Stimulated activated naive B cell treated with anti-CD40 and anti-IgM and Interleukin-4, amounts not matched to agents 10 μg/mL and 1 μg/mL and 100 μg/mL, for 72 hours (primary cell): ENCODE measurements at places on chromosomes 7 and 10.

DNA sequence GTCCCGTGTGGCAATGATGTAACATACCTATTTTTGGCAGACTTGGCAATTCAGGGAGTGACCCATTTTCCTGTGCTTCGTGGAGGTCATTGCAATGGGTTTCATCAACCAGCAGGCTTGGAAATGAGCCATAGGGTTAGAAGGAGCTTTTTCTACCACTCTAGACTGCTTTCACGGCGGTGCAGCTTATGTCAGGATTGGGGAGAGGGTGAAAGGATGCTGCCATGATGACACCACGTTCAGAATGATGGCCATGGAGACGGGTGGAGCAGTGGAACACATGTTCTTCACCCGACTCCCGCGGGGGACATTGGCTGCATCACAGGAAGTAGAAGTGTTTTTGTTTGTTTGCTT lies 220.2 kb downstream of the EMX2 start:
- no peak overlapping the region for H3K4me3 ChIP-seq
- no peak for DNase-seq
- H3K27me3 ChIP-seq: no peaks in the 10 kb centered on the region
- no peak overlapping the region for H3K27ac ChIP-seq
- no peaks in the 10 kb centered on the region for H3K36me3 ChIP-seq

DNA sequence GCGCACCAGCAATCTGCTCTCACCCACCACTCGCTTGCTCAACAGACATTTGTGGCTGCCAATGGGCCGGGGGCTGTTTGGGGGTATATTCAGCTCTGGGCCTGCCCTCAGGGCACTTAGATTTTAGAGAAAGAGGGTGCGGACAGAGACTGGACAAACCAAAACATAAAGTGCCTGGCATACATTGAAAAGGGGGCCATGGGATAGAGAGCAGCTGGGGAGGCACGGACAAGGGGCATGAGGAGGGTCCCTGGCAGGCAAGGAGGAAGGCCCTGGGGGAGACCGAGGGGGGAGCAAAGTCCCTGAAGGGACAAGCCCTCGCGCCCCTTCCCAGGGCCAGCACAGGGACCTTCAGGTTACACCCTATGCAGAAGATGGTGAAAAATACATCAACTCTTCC lies 43.5 kb downstream of the CLRN3 start:
- H3K4me3 ChIP-seq: no peak overlapping the region
- peaks cover 27% of the 10 kb centered on the region for H3K27me3 ChIP-seq
- no peak overlapping the region for H3K27ac ChIP-seq

- H3K27ac ChIP-seq: no peak overlapping the region
- no peak overlapping the region for H3K4me3 ChIP-seq
- DNase-seq: no peak
- H3K36me3 ChIP-seq: no peaks in the 10 kb centered on the region
Measured at GRCh38 chr10:93916257-93917063, 22.7 kb downstream of the SLC35G1 start.

- no peaks in the 10 kb centered on the region for H3K36me3 ChIP-seq
- no peak overlapping the region for H3K4me3 ChIP-seq
- DNase-seq: no peak
Measured at GRCh38 chr10:70337201-70337651, 45.2 kb downstream of the LRRC20 start.

DNA sequence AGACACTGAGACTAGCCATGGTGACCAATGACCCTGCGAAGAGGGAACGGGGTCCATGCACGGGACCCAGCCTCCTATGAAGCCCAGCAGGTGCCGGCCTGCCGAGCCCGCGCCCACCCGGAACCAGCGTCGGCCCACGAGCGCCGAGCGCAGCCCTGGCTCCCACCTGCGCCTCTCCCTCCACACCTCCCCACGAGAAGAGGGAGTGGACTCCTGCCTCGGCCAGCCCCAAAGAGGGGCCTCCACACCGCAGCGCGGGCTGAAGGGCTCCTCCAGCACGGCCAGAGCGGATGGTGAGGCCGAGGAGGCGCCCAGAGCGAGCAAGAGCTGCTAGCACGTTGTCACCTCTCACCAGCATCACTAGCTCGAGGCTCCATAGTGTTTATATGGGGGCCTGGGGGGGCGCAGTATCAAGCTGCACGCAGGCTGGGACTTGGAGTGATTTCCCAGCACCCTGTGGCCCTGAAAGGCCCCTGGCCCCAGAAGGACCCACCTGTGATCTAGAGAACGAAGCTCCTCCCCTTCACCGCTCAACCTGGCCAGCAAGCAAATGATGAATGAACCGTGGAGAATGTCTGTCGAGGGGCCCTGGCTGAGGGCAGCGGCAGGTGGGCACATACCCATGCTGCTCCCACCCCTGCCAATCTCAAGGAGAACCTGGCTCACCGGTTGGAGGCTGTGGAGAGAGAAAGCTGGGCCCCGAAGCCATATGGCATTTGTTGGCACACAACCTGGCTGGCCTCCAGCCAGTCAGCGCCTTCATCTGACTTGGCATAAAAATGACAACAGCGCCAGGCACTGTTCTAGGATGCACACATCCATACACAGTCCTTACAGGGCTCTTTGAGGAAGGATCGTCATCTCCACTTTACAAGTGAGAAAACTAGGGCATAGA lies 30.7 kb downstream of the GHRHR start:
- H3K27ac ChIP-seq: no peak overlapping the region
- DNase-seq: no peak
- peaks cover 11% of the 10 kb centered on the region for H3K27me3 ChIP-seq
- H3K4me3 ChIP-seq: no peak overlapping the region
- H3K4me1 ChIP-seq: no peaks in the 10 kb centered on the region

- no peak overlapping the region for H3K27ac ChIP-seq
- H3K4me1 ChIP-seq: no peaks in the 10 kb centered on the region
- H3K27me3 ChIP-seq: no peaks in the 10 kb centered on the region
- H3K4me3 ChIP-seq: no peak overlapping the region
- H3K36me3 ChIP-seq: no peaks in the 10 kb centered on the region
- no peak for DNase-seq
Measured at GRCh38 chr7:9498303-9498702, 1064.9 kb downstream of the NXPH1 start.

DNA sequence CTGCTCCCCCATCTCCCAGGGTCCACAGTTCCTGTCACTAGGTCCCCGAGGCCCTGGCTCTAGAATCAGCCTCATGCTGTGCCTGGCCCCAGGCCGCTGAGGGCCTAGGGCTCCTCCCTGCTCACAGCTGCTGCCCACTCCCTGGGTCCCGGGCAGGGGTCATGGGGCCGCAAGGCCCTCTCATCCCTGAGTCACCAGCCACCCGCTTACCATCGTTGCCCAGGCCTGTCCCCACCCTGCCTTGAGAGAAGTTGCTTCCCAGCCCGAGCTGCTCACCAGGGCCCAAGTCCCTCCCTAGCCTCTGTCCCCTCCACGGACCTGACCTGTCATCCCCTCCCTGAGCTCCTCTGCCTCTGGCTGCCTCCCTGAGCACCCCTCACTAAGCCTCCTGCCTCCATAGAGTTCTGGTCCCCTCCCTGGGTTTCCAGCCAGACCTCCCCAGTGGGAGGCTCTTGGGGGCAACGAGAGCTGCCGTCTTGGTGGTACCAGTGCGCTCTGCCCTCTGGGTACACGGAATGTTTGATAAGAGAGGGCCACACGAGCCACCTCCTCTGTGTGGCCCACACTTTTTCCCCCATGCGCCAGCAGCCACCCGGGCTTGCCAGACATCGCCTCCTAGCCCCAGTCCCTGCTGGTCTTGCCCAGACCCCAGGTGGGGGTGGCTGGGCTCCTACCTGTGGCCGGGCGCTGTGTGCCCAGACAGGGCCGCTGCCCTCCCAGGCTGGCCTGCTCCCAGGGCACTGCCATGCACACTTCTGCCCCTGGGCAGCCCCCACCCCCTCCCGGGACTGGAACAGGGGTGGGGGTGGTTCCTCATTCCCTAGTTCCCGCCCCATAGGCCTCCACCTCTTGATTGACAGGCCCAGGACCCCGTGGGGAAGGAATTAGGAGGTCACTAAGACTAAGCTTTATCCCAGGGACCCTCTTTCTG lies 21.3 kb downstream of the MLXIPL start:
- H3K4me3 ChIP-seq: no peak overlapping the region
- H3K27ac ChIP-seq: no peak overlapping the region
- H3K4me1 ChIP-seq: no peaks in the 10 kb centered on the region
- H3K36me3 ChIP-seq: peaks cover 2% of the 10 kb centered on the region
- DNase-seq: no peak

- H3K27ac ChIP-seq: no peak overlapping the region
- H3K27me3 ChIP-seq: no peaks in the 10 kb centered on the region
- peaks cover 17% of the 10 kb centered on the region for H3K36me3 ChIP-seq
Measured at GRCh38 chr10:16909961-16910792, 93.0 kb upstream of the RSU1 start.

DNA sequence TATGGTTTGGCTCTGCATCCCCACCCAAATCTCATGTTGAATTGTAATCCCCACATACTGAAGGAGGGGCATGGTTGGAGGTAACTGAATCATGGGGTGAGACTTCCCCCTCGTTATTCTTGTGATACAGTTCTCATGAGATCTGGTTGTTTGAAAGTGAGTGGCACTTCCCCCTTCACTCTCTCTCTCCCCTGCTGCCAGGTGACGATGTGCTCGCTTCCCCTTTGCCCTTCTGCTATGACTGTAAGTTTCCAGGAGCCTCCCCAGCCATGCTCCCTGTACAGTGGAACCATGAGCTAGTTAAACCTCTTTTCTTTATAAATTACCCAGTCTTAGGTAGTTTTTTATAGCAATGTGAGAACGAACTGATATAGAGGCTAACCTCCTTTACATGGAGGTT lies 16.6 kb downstream of the PLPP4 start:
- H3K4me1 ChIP-seq: no peaks in the 10 kb centered on the region
- no peak overlapping the region for H3K4me3 ChIP-seq
- peaks cover 1% of the 10 kb centered on the region for H3K36me3 ChIP-seq
- DNase-seq: peak; percentile 11
- peak overlapping the region; percentile 53 for H3K27ac ChIP-seq

GRCh38 chr10:92418891-92419290 lies 127.9 kb downstream of the MARCHF5 start:
- no peak for DNase-seq
- peaks cover 5% of the 10 kb centered on the region for H3K4me1 ChIP-seq
- H3K27me3 ChIP-seq: peaks cover 21% of the 10 kb centered on the region
- H3K36me3 ChIP-seq: no peaks in the 10 kb centered on the region

GRCh38 chr7:26081638-26082037 lies 70.4 kb upstream of the NFE2L3 start:
- H3K4me1 ChIP-seq: no peaks in the 10 kb centered on the region
- peaks cover 27% of the 10 kb centered on the region for H3K27me3 ChIP-seq
- no peak for DNase-seq
- H3K4me3 ChIP-seq: no peak overlapping the region
- H3K36me3 ChIP-seq: no peaks in the 10 kb centered on the region

- H3K4me3 ChIP-seq: no peak overlapping the region
- H3K4me1 ChIP-seq: no peaks in the 10 kb centered on the region
- no peak overlapping the region for H3K27ac ChIP-seq
- no peaks in the 10 kb centered on the region for H3K36me3 ChIP-seq
Measured at GRCh38 chr7:145168427-145168826, 332.6 kb upstream of the TPK1 start.

DNA sequence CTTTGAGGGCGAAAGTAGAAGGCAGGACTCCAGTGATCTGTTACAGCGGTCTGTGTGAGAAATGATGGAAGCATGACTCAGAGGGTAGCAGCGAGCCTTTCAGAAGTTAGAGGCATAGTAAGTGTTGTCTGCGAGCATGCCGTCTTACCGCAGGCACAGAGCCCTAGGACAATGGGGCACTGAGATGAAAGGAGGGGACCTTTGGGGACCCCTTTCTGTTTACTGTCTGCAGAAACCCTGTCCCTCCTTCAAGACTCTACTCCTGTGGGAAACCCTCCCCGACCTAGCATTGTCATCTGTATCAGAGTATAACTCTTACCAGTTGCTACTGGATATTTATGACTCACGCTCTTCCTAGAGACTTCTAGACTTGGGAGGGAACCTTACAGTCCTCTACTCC lies 87.2 kb upstream of the AGK start:
- H3K36me3 ChIP-seq: no peaks in the 10 kb centered on the region
- H3K4me1 ChIP-seq: no peaks in the 10 kb centered on the region
- no peak for DNase-seq
